CD4-positive, alpha-beta T cell treated with Interleukin-2 at 100 ng/mL for 4 hours (primary cell): ENCODE measurements at places on chromosomes 12 and 14.
A peak's percentile ranks its signal among the peaks of the same experiment; 100 is the strongest.

GRCh38 chr12:77845831-77846230, 15.1 kb downstream of the NAV3 start:
- DNase-seq, result no peak

- DNase-seq, result no peak
Measured at GRCh38 chr14:35158951-35159653, 36.8 kb downstream of the PRORP start.

DNA sequence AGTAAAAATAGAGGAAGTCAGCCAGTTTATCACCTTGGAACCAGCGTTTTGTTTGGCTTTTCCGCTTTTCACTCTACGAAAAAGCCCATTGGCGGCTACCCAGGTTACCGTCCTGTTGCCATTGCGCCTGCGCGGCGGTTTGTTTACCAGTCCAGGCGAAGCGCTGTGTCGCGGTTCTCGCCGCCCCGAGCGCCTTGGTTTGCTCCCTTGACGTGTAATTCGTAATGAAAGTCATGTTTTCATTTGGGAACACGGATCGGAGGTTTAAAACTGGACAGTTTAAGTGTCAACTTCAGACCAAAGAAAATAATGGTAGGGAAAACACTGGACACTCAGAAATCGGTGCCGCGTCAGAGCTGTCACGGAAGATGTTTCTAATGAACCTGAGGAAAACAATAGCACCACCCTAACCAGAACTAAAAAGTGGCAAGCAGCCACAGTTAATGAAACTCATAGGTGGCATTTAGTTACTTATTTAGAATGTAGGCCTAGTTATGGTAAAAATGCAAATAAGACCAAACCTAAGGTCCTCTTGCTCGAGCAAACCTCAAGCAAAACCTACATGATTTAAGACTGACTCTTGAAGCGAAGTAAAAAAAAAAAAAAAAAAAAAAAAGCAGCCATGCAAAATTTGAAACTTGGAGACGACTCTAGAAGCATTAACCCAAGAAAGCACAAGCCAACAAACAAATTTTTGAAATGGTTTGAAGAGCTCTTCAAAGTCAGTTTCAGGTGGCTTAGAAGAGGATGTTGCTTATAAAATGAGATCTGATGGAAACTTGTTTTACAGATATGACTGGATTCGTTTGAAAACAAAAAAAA, 790 bp upstream of the GPR19 start:
- peak; percentile 95 for DNase-seq

DNA sequence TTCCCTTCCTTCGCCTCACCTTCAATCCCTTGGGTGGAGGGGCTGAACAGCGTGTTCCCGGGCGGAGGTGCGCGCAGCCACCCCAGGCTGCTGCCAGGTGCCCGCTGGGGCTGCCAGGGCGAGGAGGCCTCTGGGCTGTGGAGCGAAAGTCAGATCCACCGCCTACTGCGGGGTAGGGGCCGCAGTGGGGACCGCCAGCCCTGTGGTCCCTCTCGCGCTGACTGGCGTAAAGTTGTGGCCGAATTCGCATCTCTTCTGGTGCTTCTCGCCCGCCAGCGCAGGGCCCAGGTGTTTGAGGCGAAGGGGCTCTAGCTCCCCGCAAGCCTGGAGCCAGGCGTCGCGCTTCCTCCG, 6.9 kb upstream of the HOXC4 start:
- no peak for DNase-seq

DNA sequence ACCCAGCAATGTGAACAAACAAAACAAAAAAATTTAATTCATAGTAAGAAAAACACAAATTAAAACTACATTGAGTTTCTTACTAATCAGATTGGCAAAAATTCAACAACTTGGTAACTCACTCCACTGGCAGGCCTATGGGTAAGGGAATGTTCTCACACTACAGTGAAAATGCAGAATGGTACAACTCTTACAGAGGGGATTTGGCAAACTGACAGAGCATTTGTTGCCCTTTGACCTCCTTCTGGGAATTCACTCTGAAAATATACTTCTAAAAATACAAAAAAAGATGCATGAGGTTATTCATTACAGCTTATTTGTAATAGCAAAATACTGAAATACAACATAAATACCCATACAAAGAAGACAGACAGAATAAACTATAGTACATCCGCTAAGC, 32.8 kb downstream of the ABCD2 start:
- no peak for DNase-seq

DNA sequence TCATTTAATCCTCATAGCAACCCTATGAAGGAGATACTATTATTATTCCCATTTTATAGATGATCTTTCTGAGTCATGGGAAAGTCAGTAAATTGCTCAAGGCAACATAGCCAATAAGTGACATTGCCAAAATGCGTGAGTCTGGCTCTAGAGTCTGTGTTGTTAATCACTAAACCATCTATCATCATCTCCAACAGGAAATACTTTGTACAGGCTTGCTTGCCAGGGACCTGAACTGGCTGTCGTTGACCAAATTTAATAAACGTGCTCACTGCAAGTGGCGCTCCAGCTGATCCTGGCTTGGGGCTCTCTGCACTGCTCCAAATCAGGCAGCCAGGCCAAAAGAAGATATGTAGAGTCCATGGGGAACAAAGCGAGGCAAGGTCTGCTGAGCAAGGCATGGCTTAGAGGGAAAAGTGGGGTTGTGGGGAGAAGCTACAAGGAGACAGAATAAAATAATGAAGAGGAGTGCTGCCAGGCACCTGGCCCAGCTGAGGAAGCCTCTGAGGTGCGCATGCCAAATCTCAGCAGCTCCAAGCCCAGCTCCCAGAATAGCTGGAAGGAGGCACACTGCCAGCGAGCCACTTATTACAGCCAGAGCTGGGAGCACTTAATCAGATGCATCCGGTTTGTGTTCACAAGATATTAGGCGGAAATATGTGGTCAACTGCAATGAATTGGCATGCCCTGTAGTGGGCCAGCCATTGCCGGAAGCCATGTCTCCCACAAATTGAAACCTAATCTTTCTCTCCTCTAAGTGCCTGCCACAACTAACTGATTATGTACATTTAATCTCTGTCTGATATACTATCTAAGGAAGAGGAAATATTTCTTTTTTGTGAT, 43.3 kb upstream of the PTPRO start:
- peak; percentile 15 for DNase-seq

- no peak for DNase-seq
Measured at GRCh38 chr12:71533703-71534102, 94.1 kb downstream of the LGR5 start.

DNA sequence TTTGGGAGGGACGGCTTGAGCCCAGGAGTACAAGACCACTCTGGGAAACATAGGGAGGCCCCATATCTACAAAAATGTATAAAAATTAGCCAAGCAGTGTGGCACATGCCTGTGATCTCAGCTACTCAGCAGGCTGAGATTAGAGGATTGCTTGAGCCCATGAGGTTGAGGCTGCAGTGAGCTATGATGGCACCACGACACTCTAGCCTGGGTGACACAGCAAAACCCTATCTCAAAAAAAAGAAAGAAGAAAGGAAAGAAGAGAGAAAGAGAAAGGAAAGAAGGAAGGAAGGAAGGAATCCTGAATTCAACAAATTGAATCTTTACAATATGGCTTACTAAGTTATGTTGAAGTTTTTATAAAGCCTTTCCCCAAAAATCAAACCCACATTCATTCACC, 2.1 kb downstream of the KIF21A start:
- no peak for DNase-seq

GRCh38 chr14:74654931-74655330, 42.9 kb upstream of the LTBP2 start:
- DNase-seq, result no peak

- DNase-seq, result no peak
Measured at GRCh38 chr12:101634724-101635123, 40.0 kb downstream of the MYBPC1 start.

DNA sequence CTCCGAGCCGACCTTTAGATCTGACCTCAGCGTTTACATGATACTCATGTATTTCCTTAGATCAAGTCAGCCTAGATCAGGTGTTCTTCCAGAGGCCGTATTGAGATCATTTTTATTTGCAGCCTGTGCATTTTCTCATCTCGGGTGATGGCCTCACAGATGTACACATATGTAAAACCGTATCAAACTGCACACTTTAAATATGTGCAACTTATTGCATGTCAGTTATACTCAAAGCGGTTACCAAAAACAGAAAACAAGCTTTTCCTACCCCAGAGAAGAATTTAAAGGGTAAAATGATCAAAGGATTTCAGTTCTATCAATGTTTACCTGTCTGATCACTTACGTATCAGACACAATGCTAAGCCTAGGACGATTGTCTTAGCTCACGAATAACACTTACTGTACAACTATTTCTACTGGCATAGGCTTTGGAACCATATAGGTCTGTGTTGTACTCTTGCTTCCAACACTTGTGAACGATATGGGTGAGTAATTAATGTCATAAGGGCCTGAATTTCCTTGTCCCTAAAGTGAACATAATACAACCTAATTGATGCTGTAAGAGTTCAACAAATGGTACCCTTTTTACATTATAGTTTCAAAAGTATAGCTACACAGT, 628 bp upstream of the LLPH start:
- no peak for DNase-seq

- no peak for DNase-seq
Measured at GRCh38 chr14:64340560-64341196, 46.5 kb upstream of the ESR2 start.

GRCh38 chr12:34292736-34293625, 270.7 kb downstream of the ALG10 start:
- DNase-seq, result no peak

DNA sequence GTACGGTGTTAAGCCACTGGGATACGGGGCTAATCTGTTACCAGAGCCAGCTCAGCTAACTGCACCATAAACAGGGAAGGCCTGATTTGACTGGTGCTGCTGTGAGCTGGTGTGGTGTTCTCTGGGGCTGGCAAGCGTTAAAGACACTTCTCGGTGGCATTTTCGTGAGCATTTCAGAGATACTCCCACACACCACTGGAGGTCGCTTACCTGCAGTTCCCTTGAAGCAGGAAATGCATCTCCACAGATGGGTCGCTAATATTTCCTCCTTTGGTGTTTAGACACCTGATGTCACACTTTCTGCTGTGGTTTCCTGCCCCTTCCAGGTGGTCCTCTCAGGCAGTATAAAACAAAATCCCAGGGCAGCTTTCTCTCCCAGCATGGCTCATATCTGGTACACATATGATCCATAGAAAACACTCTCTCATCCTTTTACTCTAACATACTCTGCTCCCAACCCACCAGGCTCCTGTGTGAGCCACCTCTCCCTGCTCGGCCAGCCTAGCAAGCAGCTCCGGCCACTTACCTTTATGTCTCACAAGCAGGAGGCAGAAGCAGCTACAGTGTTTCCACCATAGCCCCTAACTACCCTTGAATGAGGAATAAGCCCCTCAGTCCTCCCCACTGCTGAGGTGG, 129.9 kb upstream of the GRIN2B start:
- DNase-seq, result no peak

DNA sequence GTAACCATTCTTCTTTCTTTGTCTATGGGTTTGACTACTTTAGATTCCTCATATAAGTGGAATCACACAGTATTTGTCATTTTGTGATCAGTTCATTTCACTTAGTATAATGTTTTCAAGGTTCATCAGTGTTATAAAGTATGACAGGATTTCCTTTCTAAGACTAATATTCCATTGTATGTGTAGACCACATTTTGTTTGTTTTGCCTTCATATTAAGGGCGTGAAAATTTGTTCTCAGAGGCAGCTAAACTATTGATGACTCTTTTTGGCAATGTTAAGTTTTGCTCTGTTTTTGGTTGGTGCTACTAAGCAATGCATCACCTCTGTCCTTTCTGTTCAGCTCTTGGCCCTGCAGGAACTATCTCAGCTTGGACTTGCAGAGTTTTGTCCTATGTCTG, 1.7 kb upstream of the KLRG1 start:
- peak; percentile 42 for DNase-seq

DNA sequence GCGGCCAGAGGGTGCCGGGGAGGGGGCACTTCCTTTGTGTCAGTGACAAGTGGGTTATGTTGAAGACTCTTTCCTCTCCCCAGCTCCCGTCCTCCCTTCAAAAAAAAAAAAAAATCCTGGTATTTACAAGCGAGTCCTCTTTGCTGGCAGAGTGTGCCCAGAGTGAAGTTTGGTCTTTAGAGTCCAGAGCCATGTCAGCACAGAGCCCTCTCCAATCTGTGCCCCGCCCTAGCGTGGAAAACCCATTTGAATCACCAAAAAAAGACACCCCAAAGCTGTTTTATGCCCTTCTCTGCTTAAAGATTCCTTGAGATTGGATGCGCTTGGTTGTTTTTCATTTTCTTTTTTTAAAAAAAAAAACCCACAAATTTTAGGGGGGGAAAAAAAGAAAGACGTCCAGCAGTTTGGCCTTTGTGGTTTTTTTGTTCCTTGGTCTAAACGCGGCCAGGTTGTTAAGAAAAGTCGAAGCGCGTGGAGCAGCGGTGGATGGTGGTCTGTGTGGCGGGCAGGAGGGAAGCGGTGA, 3.3 kb downstream of the NKX2-1 start:
- DNase-seq, result no peak

DNA sequence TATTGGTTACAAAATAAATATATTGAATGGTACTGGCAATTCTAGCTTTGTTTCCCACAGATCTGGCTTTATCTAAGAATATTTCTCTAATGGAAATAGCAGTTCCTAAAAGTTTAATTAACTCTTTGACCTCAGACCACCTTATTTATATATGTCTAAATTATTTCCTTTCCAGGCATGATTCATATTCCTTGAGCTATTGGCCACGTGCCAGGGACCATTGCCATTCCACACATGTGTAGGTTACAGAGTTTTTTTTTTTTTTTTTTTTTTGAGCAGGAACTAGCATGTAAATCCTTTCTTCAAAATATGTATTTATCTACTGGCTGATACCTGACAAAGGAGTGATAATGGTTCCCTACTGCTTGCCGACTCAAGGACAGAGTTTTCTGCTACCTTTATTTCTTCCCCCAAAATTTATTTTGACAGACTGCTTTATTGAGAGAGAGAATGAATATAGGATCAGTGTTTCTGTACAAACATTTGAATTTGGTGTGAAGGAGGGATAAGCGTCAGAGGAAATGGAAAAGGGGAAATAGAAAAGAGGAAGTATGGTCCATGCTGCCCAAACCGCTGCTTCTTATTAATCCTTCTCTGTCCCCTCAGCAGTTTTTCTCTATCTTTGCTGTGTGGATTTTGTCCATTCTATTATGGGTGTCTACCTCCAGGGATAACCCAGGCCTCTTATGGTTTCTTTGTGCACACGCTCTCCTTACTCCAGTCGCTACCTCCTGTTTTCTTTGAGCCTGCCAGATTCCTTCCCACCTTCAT, 36.4 kb downstream of the PDE3A start:
- no peak for DNase-seq

GRCh38 chr12:120903412-120904196, 554 bp downstream of the SPPL3 start:
- DNase-seq, result peak; percentile 69

DNA sequence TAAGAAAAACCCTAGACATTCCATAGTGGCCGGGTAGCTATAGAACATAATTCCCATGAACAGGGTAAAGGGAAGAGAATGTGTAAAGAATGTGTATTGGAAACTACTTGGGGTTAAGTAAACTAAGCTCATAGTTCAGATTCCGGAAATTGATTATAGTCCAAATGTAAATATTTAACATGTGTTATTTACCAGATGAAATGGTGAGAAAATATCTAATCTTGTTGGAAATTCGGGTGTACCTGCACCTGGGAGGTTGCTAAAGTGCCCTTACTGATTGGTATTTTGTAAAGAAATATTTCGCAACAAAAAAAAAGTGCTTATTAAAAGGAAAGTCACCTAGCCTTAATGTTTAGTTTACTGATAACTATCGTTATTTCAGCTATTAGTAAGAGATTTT, 14.4 kb downstream of the RASSF9 start:
- no peak for DNase-seq
